ENCODE measurements at places on chromosomes 5 and 9. TPM values are rescaled to one million over a fixed set of nuclear protein-coding genes. Genes with fewer than 3 reads are reported as not detected.

- H3K27ac ChIP-seq = peak overlapping the region; percentile 7
- no peak overlapping the region for H3K4me3 ChIP-seq
- DNase-seq = no peak
These were observed 487.7 kb downstream of the GADD45G start for GRCh38 chr9:90092508-90092907.

DNA sequence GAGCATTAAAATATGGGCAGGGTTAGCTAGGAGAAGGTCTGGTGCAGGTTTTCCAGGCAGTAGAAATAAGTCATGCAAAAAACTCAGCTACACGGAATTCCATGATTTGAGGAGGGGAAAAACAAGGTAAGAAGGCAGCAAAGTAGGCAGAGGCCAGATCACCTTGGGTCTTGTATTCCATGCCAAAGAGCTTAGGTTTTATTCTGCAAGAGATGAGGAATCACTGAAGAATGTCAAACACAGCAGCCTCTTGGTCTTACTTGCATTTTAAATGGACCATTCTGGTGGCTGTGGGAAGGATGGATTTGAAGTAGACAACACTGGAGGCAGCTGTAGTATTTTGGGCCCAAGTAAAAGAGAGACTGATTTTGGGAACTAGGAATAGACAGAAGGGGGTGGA is 8.6 kb downstream of the TRPM3 start:
- H3K4me1 ChIP-seq = no peaks in the 10 kb centered on the region
- no peak for DNase-seq
- no peak overlapping the region for H3K27ac ChIP-seq

GRCh38 chr9:102069969-102070368 is 331.5 kb upstream of the GRIN3A start:
- H3K27me3 ChIP-seq = no peaks in the 10 kb centered on the region
- H3K36me3 ChIP-seq = peaks cover 10% of the 10 kb centered on the region
- H3K27ac ChIP-seq = no peak overlapping the region
- no peaks in the 10 kb centered on the region for H3K4me1 ChIP-seq

DNA sequence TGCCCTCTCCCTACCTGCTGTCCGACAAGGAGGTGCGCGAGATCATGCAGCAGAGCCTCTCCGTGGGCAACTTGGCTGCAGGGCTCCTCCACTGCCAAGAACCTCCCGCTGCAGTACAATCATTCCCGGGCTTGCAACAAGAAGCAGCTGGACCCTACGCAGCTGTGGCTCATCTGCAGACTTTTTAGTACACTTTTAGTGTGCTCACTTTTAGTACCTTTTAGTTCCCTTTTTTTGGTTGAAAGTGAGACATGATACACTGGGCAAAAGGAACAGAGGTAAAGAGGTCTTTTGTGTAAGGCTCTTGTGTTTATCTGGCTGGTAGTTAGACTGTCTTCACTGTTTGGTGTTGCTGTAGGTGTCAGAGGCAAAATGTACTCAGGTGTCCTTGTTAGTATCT is 58.1 kb upstream of the SPTLC1 start:
- DNase-seq = no peak
- no peaks in the 10 kb centered on the region for H3K4me1 ChIP-seq
- peaks cover 12% of the 10 kb centered on the region for H3K27me3 ChIP-seq
- no peaks in the 10 kb centered on the region for H3K36me3 ChIP-seq
- H3K27ac ChIP-seq = no peak overlapping the region
- no peak overlapping the region for H3K4me3 ChIP-seq

GRCh38 chr5:43711496-43711895 is 108.5 kb downstream of the NNT start:
- DNase-seq = no peak
- no peaks in the 10 kb centered on the region for H3K27me3 ChIP-seq
- no peaks in the 10 kb centered on the region for H3K36me3 ChIP-seq
- no peak overlapping the region for H3K27ac ChIP-seq
- no peaks in the 10 kb centered on the region for H3K4me1 ChIP-seq
- H3K4me3 ChIP-seq = no peak overlapping the region

- H3K4me3 ChIP-seq = no peak overlapping the region
- H3K27me3 ChIP-seq = no peaks in the 10 kb centered on the region
- no peaks in the 10 kb centered on the region for H3K4me1 ChIP-seq
- no peak overlapping the region for H3K27ac ChIP-seq
- DNase-seq = no peak
- no peaks in the 10 kb centered on the region for H3K36me3 ChIP-seq
These were observed 56.5 kb downstream of the EXD3 start for GRCh38 chr9:137366445-137366810.

- H3K36me3 ChIP-seq = no peaks in the 10 kb centered on the region
- H3K4me1 ChIP-seq = no peaks in the 10 kb centered on the region
- DNase-seq = no peak
- no peaks in the 10 kb centered on the region for H3K27me3 ChIP-seq
- H3K27ac ChIP-seq = no peak overlapping the region
- no peak overlapping the region for H3K4me3 ChIP-seq
These were observed 6.1 kb upstream of the PTGS1 start for GRCh38 chr9:122364783-122365150.

GRCh38 chr5:80255431-80255810 is 427 bp downstream of the SERINC5 start:
- peak overlapping the region; percentile 95 for H3K4me3 ChIP-seq
- H3K27me3 ChIP-seq = no peaks in the 10 kb centered on the region
- H3K4me1 ChIP-seq = peaks cover 24% of the 10 kb centered on the region

DNA sequence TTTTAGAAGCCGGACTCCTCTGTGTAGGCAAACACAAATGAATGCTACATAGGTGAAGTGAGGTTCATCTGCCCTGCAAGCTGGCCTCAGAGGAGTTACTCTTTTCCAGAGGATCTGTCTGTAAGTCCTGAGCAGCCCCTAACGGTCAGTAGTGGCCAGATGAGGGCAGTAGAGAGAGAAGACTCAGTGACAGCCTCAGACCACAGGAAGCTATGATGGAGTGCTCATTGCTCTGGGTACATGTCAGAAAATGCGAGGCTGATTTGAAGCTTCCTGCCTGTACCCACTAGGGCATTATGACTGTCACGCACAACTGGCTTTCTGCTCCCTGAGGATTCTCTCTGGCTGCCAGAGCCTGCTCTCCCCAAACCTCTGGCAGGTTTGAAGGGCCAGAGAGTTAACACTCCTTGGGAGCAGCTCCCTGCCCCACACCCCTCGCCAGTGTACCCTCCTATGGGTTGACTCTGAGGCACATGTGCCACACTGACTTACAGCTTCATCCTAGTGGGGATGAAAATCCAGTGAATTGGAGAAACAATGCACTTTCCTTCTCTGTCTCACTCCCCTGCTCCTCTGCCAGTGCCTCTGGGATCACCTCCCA is 141.5 kb downstream of the GABRG2 start:
- H3K4me1 ChIP-seq = no peaks in the 10 kb centered on the region
- no peaks in the 10 kb centered on the region for H3K36me3 ChIP-seq
- no peak for DNase-seq
- H3K27ac ChIP-seq = no peak overlapping the region

GRCh38 chr9:85960688-85961093 is 19.7 kb downstream of the NAA35 start:
- no peak overlapping the region for H3K27ac ChIP-seq
- DNase-seq = no peak
- no peaks in the 10 kb centered on the region for H3K27me3 ChIP-seq
- peaks cover 12% of the 10 kb centered on the region for H3K4me1 ChIP-seq
- peaks cover 28% of the 10 kb centered on the region for H3K36me3 ChIP-seq

- H3K27ac ChIP-seq = no peak overlapping the region
- no peak overlapping the region for H3K4me3 ChIP-seq
- H3K4me1 ChIP-seq = no peaks in the 10 kb centered on the region
- no peaks in the 10 kb centered on the region for H3K27me3 ChIP-seq
These were observed 26.1 kb downstream of the ZNF510 start for GRCh38 chr9:96751815-96752214.

DNA sequence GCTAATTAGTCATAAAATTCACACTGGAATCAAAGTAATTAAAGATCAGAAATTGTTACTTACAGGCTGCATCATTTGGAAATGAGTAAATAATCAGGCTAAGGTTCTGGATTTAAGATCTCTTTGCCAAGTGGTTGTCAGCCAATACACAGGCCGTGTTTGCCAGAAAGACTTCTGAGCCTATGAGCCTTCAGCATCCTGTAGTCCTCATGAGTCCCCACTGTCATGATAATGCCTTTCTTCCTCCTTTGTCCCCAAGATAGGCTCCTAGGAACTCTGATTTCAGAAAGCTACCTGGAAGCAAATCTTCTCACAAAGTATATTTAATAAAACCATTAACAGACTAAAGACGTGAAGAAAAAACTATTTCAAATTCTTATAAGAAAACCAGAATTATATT is 810.5 kb downstream of the DNAH5 start:
- no peaks in the 10 kb centered on the region for H3K27me3 ChIP-seq
- H3K4me3 ChIP-seq = no peak overlapping the region
- H3K4me1 ChIP-seq = no peaks in the 10 kb centered on the region
- no peak for DNase-seq
- no peak overlapping the region for H3K27ac ChIP-seq

GRCh38 chr9:5269249-5269715 is 35.2 kb downstream of the RLN2 start:
- DNase-seq = no peak
- H3K36me3 ChIP-seq = no peaks in the 10 kb centered on the region
- H3K27ac ChIP-seq = no peak overlapping the region
- no peaks in the 10 kb centered on the region for H3K4me1 ChIP-seq
- no peak overlapping the region for H3K4me3 ChIP-seq

GRCh38 chr5:36751886-36752285 is 124.7 kb upstream of the NIPBL start:
- no peak for DNase-seq
- peaks cover 15% of the 10 kb centered on the region for H3K27me3 ChIP-seq
- no peak overlapping the region for H3K27ac ChIP-seq
- no peak overlapping the region for H3K4me3 ChIP-seq
- no peaks in the 10 kb centered on the region for H3K36me3 ChIP-seq

- H3K4me1 ChIP-seq = no peaks in the 10 kb centered on the region
- peaks cover 19% of the 10 kb centered on the region for H3K36me3 ChIP-seq
- H3K27ac ChIP-seq = no peak overlapping the region
- no peak for DNase-seq
- no peak overlapping the region for H3K4me3 ChIP-seq
These were observed 32.8 kb upstream of the POMT1 start for GRCh38 chr9:131469951-131470350.

The GABRA1 gene
- total RNA-seq = not detected

The SUB1 gene
- total RNA-seq = 195 TPM

The PCDHB4 gene
- total RNA-seq = not detected

The ZNF883 gene
- total RNA-seq = 0.83 TPM

The GTF3C5 gene
- total RNA-seq = 69.2 TPM

The DPYSL3 gene
- total RNA-seq = not detected

The ANXA2R gene
- total RNA-seq = 6.9 TPM

The MYO10 gene
- total RNA-seq = not detected
